GOT3 (cell line): ENCODE measurements at places on chromosomes 11 and 22.

- DNase-seq: no peak
Observed at GRCh38 chr11:84430661-84431060, 1144.5 kb upstream of the CCDC90B start.

- no peak for DNase-seq
Observed at GRCh38 chr22:43000441-43001175, 14.3 kb downstream of the PACSIN2 start.

DNA sequence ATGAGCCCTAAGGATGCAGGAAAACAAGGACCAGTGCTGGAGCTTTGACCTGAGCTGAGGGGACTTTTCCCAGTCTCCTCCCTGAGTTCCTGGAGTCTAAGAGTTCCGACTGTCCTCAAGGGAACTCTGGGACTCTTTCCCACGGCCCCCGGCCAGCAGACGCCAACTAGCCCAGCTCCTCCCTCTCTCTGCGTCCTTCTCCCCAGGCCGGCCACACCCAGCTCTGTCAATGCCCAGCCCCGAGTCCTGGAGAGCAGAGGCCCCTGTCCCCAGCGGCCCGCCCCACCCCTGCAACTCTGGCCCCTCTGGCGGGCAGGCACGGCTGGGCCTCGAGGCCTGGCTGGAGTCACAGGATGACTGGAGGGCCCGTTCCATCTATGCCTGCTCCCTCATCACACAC, 29.8 kb downstream of the NECTIN1 start:
- DNase-seq: no peak

DNA sequence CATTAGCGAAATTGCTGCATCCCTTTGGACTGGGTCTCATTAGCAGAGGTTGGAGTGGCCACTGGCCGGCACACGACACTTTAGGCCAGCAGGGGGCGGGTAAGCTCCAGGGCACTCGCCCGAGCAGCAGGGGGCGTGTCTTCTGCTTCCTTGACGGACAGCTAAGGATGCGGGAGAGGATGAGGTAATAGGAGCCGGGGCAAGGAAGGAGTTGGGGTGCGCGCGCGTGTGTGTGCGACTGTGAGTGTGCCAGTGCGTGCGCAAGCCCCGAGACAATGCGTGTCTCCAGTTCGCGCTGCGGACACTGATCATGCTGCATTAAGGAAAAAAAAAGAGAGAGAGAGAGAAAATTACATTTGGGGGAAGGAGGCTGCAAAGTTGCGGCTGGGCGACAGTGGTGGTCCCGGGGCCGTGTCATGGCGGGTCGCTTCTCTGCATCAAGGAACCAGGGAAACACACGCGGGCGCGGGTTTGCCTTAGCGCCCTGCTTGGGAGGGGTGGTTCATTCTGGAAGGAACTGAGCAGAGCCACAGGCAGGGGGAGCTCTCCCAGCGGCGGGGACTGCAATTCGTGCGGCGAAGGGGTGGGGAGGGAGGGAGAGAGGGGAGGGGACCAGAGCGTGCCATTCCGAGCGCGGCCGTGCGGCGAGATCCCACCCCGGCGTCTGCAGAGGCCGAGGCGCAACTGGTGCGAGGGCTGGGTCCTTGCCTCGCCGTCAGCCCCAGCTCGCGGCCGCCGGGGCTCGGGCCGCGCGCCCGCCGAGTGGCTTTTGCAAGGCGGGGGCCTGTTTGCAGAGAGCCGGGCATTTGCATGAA, at the start of gene DTX4:
TSS of gene DTX4 (plus strand) at position 625 of the 815 bp plus-strand sequence. CDS start 464 bp downstream, outside the sequence.
- DNase-seq: peak; percentile 60

DNA sequence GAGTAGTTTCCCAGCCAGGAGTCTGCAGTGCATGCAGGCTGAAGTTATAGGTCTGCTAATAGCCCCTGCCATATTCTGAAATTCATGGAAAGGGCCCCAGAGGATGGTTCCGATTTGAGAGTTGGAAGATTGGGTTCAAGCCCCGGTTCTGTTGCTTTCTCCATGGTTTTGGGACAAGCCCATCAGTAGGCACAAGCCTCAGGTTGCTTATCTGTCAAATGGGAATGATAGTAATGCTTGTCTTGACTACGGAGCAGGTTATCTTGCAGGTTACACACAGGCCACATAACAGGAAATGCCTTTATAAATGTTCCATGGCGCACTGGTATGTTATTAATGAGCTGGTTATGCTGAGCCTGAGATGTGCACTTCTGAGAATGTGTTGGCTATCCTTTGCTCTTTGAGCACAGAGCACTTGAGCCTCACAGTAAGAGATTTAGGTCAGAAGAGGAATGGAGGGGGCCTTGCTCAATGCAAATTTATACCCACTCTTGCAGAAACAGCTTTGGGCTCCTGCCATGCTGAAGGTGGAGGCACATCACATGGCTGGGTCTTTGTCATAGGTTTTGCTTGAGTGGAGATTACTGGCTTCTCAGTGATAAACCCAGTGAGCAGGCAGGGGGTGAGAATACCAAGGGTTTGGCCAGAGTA, 47.1 kb downstream of the ZNRF3 start:
- no peak for DNase-seq

DNA sequence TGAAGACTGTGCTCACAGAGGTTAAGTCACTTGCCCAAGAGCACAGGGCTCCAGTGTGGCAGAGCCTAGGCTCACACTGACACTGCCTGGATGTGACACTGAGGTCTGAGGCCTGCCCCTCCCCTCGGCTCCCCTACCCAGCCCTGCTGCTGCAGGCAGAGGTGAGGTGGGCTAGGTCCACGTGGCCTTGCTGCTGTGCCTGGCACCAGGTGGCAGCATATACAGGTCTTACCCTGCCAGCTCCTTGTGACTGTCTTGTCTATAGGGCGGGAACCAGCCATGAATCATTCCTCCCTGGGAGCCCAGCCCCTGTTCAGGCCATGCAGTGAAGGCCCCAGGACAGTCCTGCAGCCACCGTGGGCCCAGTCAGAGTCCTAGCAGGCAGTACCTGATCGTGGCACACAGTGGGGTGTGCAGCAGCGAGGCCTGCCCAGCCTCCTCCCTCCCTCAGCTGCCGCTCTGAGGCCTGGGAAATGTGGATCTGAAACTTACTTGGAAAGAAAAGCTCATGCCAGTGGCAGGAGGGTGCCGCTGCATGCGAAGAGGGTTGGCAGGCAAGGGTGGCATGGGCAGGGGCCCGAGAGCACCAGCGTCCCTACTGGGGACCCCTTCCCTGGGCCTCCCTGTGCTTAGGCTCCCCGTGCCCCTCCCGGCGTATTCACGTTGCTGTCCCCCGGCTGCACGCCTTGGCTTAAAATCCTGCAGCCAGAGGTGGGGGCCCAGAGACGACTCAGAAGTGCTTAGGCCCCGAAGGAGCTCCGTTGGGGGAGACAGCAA, 1.2 kb upstream of the CERK start:
- no peak for DNase-seq

GRCh38 chr22:43750751-43751150, 61.4 kb downstream of the EFCAB6 start:
- no peak for DNase-seq

DNA sequence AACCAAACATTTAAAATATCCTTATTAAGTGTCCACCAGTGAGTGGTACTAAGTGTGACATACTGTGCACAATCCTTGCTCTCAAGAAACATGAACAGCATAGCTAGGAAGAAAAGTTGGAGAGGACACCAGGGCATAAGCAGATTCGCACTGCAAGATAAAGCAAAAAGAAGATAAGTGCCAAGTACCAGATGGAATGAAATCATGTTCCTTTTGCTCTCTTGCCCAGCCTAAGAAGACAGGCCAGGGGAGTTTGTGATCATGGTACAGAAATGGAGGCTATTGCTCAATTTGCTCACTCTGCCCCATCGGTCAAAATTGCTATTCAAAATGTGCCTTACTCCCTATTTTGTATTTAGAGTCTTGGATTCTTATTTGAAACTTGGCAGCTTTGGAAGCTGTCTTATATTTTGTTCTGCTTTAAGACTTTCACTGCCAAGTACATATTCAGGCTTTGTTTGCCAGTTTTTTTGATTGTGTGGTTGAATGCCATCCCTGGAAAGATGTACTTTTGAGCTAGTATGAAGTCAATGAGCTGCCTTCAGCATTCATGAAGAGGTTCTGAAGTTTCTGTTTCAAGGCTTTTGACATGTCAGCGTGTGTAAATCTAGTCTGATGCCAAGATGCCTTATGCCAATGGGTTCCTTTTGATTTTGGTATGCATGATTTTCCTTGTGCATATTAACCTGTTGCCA, 90.3 kb downstream of the PAX6 start:
- no peak for DNase-seq

DNA sequence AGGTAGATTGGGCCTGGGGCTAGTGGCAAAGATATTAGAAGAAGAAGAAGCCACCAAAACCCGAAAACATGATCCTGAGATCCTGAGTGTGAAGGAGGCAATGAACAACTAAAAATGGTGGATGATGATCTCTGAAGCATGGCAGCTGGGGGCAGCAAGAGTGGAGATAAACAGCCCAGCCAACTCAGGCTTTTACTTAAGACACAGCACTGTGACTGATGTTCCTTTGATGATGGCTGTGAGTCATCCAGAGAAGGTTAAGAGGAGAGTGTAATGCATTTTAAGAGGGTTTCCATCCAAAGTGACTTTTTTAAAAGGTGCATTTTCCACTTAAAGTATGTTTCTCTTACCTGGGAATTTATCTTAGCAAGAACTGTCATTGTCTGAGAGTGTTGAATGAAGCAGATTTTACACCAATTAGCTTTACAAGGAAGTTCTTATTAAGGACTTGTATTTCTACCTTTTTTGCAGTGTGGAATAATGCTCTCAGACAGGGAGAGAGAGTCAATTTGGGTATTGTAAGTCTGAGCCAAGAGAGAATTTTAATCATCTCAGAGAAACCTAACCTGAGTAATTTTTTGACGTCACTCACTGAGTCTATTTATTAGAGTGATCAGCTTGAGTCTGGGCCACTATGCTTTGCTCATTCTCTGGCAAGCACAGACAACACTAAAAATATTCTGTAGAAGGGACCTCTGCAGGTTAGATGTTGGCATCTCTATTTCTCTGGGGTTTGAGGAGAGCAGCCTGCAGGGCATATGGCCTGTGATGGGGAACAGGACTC, 14.1 kb upstream of the CALCB start:
- DNase-seq: no peak

DNA sequence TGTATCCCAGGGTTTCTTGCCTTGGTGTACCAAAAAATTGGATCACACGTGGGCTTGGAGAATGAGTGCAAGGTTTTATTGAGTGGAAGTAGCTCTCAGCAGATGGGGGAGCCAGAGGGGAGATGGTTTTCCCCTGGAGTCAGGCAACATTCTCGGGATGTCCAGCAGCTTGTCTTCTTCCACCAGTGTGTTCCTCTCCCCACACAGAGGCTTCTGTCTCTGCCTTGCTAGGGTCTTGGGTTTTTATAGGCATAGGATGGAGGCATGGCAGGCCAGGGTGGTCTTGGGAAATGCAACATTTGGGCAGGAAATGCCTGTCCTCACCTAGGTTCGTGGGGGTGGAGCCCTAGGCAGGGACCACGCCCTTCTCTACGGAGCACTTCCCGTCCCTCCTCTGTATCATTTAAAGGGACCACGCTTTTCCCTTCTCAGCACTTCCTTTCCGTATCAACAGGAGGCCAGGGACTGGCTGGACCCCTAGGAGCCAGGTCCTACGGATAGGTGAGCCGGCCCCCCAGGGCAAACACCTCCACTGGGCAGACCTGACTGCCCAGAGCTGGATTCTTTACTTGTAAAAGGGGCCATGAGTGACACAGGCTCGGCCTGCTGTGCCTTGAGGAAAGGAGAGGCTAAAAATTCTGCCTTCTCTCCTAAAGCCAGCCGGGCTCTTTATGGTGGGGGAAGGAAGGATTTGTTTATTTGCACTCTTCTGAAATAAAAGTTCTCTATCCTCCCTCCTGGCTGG, 55.3 kb upstream of the CCDC188 start:
- DNase-seq: no peak

- DNase-seq: no peak
Observed at GRCh38 chr11:96194581-96195374, 148.2 kb downstream of the MAML2 start.

DNA sequence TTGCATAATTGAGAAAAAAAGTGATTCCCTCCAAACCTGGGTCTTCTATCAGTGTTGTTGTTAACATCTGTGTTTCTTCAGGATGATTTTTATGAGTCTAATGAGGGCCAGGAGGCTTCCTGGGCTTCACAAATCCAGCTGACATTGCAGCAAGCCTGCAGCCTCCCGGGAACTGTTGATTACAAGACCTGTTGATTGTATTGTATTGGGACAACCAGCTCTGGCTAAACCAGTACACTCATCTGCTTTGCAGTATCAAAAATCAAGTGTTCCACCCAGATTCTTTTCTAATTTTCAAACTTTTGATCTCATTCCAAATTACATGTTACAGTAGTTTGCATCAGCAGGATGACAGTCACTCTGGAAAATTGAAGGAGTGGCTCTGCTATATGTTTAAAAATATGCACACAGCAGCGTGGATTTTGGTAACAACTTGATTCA, 16.1 kb upstream of the PRSS23 start:
- no peak for DNase-seq

- DNase-seq: no peak
Observed at GRCh38 chr11:85394283-85394682, 232.9 kb downstream of the DLG2 start.

- no peak for DNase-seq
Observed at GRCh38 chr22:26783885-26784284, 126.5 kb downstream of the MIAT start.

GRCh38 chr11:37817727-37818270, 1219.8 kb upstream of the RAG2 start:
- no peak for DNase-seq

- no peak for DNase-seq
Observed at GRCh38 chr11:129425214-129425613, 49.6 kb downstream of the BARX2 start.
